ENCODE measurements at places on chromosomes 7 and 10. TPM values are rescaled to one million over a fixed set of nuclear protein-coding genes. Genes with fewer than 3 reads are reported as not detected.

The LIPK gene
- total RNA-seq, result not detected

The STEAP4 gene
- total RNA-seq, result 63.5 TPM

The FAM237B gene
- total RNA-seq, result not detected

The STRIP2 gene
- 1.3 TPM for total RNA-seq

The ABCB4 gene
- total RNA-seq, result not detected

The APBB1IP gene
- total RNA-seq, result 36.8 TPM

The CNNM2 gene
- total RNA-seq, result 12.1 TPM

GRCh38 chr10:118978316-118978997, 51.1 kb upstream of the NANOS1 start:
- no peaks in the 10 kb centered on the region for H3K4me1 ChIP-seq
- DNase-seq, result no peak
- peaks cover 4% of the 10 kb centered on the region for H3K27me3 ChIP-seq

- no peak overlapping the region for H3K27ac ChIP-seq
- DNase-seq, result no peak
- no peak overlapping the region for H3K4me3 ChIP-seq
- no peaks in the 10 kb centered on the region for H3K36me3 ChIP-seq
Measured at GRCh38 chr10:107058331-107058730, 106.2 kb downstream of the SORCS1 start.

- H3K27ac ChIP-seq, result no peak overlapping the region
- H3K4me3 ChIP-seq, result no peak overlapping the region
- H3K36me3 ChIP-seq, result no peaks in the 10 kb centered on the region
- peaks cover 36% of the 10 kb centered on the region for H3K4me1 ChIP-seq
- H3K27me3 ChIP-seq, result no peaks in the 10 kb centered on the region
- no peak for DNase-seq
Measured at GRCh38 chr7:151873402-151873965, 3.4 kb downstream of the PRKAG2 start.

DNA sequence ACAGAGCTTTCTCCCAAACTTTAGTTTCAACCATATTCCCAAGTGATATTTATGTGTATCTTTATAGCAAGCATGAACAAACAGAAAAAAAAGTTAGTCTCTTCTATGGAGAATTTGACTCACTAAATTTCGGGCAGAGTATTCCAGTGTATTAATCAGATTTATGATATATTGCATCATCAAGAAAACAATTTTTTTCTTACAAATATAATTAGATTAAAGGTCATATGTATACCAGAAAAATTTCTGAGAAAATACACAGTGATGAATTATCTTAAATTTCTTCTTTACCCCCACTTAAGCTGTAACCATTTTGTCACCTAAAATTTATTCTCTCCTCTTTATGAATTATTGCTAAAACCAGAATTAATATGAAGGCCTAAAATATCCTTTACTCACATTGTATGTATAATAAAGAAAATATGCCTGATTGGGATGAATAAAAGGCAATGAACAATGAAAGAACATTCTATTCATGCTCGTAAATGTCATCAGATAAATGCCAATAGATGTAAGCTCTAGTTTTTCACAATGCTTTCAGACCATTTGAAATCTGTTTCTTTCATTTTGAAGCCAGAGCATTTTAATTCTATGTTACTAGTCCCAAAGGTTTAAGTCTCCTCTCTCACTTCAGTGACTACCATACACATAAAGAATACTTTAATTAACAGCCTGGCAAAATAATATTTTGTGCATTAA, 192.1 kb downstream of the HGF start:
- no peak overlapping the region for H3K4me3 ChIP-seq
- no peak overlapping the region for H3K27ac ChIP-seq
- H3K4me1 ChIP-seq, result no peaks in the 10 kb centered on the region

DNA sequence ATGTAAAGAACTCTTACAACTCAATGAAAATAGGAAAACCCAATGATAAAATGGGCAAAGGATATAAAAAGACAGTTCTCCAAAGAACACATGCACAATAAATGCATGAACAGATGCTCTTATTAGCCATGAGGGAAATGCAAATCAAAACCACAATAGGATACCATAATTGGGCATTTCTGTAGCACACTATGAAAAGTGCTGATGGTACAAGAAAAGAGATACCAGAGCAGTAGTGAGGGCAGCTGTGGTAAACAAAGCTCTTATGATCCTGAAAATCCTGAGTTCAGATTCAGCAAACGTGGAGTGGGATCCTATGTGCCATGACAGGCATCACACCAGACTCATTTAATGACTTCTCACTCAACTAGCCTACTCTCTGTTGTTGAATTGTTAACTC, 96.7 kb upstream of the SLC25A13 start:
- H3K4me3 ChIP-seq, result no peak overlapping the region
- no peak overlapping the region for H3K27ac ChIP-seq
- no peak for DNase-seq
- H3K4me1 ChIP-seq, result no peaks in the 10 kb centered on the region
- H3K36me3 ChIP-seq, result no peaks in the 10 kb centered on the region

- H3K4me1 ChIP-seq, result no peaks in the 10 kb centered on the region
- H3K4me3 ChIP-seq, result no peak overlapping the region
- H3K27me3 ChIP-seq, result no peaks in the 10 kb centered on the region
- no peaks in the 10 kb centered on the region for H3K36me3 ChIP-seq
- H3K27ac ChIP-seq, result peak overlapping the region; percentile 65
- no peak for DNase-seq
Measured at GRCh38 chr7:50502947-50503346, 52.8 kb upstream of the FIGNL1 start.

GRCh38 chr7:5517057-5517456, 93.4 kb upstream of the TNRC18 start:
- H3K4me3 ChIP-seq, result no peak overlapping the region
- no peaks in the 10 kb centered on the region for H3K36me3 ChIP-seq
- peaks cover 27% of the 10 kb centered on the region for H3K4me1 ChIP-seq
- no peak overlapping the region for H3K27ac ChIP-seq
- no peak for DNase-seq

DNA sequence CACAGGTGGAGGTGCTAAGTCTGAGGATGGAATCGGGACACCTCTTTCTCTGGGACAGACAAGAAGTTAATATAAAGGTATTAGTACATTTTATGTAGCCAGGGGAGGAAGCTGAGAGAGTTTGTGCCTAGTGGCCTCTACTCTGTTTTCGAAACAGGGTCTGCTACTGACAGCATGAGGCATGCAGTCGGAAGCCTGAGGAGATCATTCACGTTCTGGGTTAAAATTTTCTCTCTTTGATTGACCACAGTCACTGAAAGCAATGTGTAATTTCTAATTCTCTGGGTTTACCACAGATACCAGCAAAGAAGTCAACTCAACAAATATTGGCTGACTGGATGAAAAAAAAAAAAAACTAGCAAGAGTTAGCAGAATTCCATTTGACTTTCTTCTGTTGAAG, 53.3 kb upstream of the KCTD7 start:
- H3K27ac ChIP-seq, result no peak overlapping the region
- H3K36me3 ChIP-seq, result peaks cover 60% of the 10 kb centered on the region
- H3K4me3 ChIP-seq, result no peak overlapping the region
- no peak for DNase-seq

GRCh38 chr7:100393233-100393905, 20.1 kb downstream of the PILRA start:
- H3K27ac ChIP-seq, result no peak overlapping the region
- no peaks in the 10 kb centered on the region for H3K4me1 ChIP-seq
- DNase-seq, result no peak
- H3K36me3 ChIP-seq, result no peaks in the 10 kb centered on the region

- H3K4me1 ChIP-seq, result no peaks in the 10 kb centered on the region
- no peak for DNase-seq
- no peaks in the 10 kb centered on the region for H3K36me3 ChIP-seq
- H3K27me3 ChIP-seq, result no peaks in the 10 kb centered on the region
- H3K4me3 ChIP-seq, result no peak overlapping the region
Measured at GRCh38 chr7:10677668-10678232, 295.9 kb upstream of the PHF14 start.
